ENCODE measurements at places on chromosomes 1 and 21.

GRCh38 chr1:156366378-156367166 is 2.4 kb upstream of the RHBG start:
- no peak for DNase-seq

DNA sequence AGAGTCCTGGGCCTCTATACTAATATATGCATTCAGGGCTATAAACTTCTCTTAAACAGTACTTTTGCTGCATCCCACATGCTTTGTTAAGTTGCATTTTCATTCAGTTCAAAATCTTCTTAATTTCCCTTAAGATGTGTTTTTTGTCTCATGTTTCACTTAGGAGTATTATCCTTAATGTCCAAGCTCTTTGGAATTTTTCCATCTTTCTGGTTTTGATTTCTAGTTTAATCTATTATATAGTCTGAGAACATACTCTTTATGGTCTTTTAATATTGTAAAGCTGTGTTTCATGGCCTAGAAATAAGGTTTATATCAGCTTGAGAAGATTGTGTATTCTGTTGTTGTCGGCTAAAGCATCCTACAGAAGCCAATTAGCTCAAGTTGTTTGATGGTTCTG is 1041.8 kb downstream of the PLA2G4A start:
- no peak for DNase-seq

DNA sequence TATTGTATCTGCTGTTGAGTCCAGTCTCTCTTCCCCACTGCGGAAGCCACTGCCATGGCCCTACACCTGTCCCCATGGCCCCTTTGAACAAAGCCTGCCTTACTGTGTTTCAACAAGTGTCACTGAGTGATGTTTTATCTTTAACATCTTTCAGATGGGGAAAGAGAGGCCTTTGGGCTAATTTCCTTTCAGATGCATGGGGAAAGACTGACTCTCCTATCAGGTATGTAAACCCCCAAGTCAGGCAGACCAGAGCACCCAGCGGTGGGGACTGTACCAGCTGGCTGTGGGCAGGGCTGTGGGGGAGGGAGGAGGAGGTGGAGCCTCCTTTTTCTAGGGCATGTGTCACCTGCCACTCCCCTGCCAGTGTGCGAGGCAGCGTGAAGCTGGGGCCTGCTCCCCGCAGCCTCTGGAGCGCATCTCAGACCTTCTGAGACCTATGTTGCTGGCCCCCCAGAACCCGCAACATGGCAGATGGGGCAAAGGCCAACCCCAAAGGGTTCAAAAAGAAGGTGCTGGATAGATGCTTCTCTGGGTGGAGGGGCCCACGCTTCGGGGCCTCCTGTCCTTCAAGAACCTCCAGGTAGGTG is at the start of gene PLA2G2F:
Gene PLA2G2F (plus strand): TSS at position 363 of the 590 bp plus-strand sequence. CDS start 105 bp downstream, at position 468.
- no peak for DNase-seq

DNA sequence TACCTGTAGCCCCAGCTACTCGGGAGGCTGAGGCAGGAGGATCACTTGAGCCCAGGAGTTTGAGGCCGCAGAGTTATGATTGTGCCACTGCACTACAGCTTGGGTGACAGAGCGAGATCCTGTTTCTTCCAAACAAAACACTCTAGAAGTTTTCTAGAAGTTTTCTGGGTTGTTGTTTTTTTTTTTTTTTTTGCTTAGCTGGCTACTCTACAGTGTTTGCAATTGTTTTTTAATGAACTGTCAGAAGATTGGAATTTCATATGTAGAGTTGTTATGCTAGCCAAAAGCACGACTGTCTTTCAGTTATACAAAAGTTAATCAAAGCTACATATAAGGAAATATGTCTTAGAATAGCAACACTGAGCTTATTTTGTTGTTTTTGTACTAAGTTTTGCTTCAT is 30.9 kb upstream of the NEXN start:
- no peak for DNase-seq

DNA sequence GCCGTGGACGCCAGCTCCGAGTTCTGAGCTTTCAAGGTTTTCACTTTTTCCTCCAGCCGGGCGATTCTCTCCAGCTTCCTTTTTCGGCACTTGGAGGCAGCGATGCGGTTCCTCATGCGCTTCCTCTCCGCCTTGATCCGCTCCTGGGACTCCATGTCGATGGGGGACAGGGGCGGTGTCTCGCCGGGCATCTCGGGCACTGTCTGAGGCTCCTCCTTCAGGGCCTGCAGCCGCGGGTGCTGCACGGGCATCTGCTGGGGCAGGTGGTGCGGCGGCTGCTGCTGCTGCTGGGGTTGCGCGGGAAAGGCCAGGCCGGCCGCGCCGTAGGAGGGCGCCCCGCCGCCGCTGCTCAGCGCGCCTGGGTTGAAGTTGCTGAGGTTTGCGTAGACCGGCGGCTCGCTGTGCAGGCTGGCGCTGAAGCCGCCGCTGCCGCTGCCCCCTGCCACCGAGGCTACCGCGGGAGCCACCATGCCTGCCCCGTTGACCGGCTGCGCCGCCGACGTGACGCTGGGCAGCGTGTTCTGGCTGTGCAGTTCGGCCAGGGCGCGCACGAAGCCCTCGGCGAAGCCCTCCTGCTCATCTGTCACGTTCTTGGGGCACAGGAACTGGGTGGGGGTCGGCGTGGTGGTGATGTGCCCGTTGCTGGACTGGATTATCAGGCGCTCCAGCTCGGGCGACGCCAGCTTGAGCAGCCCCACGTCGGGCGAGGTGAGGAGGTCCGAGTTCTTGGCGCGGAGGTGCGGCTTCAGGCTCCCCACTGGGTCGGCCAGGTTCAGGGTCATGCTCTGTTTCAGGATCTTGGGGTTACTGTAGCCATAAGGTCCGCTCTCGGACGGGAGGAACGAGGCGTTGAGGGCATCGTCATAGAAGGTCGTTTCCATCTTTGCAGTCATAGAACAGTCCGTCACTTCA is 1.4 kb downstream of the JUN start:
- DNase-seq: peak; percentile 22

DNA sequence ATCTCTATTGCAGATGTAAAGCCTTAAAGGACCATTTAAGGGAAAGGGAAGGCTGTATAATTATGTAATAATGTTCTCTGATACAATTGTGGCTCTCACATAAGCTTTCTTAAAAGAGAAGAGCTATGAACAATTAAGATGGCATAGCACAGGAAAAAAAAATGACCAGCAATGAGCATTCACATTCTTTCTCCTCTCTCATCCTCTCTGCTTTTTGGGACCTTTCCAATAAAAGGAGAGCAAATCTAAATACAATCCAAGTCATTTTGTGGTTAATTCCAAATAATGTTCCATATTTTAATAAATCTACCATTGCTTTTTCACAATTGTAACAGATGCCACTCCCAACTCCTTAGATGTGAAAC is 23.5 kb downstream of the SMYD3 start:
- DNase-seq: no peak
